Left hindlimb (tissue), 1 donor: ENCODE measurements at places on chromosomes 4 and X.
A peak's percentile ranks its signal among the peaks of the same experiment; 100 is the strongest.

- no peak for DNase-seq
These were observed 2024.5 kb upstream of the ADGRL3 start for GRCh38 chr4:59175617-59176016.

DNA sequence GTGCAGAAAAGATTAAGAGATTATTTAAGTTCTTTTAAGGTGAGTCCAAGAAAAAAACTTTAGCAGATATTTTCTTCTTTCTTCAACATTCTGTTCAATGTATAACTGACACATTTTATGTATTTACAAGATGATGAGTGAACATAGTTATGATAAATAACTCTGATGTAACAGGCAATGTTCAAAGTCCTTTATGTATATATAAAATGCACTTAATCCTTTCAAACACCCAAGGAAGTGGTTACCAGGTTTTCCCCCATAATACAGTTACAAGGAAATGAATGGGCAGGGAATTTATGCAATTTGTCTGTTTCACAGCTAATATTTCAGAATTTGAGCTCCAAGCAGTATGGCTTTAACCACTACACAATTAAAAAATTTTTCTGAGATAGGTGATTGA, 8.2 kb downstream of the CXCL3 start:
- DNase-seq, result no peak

GRCh38 chr4:1249731-1250526, 999 bp upstream of the CTBP1 start:
- DNase-seq, result peak; percentile 25

DNA sequence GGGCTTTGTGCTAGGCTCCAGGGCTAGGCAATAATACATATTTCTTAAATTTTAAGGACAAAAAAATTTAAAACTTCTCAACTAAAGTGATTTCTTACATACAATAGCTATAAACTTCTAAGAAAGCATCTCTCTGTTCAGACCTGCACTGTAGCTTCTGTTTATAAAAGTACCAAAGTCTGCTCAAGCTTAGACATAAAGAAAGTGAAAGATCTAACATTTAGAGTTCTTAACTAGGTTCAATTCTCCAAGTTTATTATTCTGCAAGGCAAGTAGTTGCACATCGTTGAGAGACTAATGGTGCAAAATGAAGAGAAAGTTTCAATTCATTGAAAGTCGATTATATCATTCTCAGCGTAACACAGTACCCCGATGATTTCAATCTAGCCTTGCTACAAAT, 857.4 kb upstream of the HTR2C start:
- no peak for DNase-seq

DNA sequence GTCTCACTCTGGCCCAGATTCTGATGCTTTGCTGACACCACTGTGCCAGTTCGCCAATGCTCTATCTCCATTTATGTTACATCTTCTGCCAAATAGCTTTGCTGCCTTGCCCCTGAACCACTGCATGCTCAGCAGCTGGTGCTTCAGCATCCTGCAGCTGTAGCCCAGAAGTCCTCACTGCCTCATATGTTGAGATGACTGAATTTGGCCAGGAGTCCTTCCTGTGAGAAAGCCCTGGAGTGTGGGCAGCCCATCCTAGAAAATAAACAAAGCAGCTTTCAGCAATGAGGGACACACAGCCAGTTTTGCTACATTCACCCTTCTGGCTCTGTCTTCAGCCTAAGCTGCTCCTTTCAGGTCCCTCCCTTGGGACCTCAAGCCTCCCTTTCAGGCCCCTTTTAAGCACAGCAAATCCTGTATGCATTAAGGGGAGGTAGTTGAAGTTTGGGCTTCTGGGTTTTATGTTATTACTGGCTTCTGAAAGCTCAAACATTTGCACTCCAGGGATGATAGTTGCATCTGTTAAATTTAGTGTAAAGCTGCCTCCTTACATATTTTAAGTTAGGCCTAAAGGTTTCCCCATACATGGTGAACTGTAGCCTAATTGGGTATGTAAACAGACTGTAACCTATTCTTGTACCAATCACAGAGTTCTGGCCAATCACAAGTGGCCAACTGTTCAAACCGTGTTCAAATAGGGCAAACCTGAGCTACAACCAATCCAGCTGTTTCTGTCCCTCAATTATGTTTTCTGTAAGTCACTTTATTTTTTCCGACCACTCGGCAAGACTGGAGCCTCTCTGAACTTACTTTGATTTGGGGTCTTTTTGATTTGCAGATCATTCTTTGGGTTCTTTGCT, 2.1 kb upstream of the TMEM165 start:
- DNase-seq, result no peak

- DNase-seq, result no peak
These were observed 41.3 kb downstream of the DOCK11 start for GRCh38 chrX:118536687-118537461.

- DNase-seq, result no peak
These were observed 136.4 kb downstream of the AMELX start for GRCh38 chrX:11429538-11430085.

- DNase-seq, result no peak
These were observed 46.8 kb upstream of the ELF2 start for GRCh38 chr4:139223682-139224317.

DNA sequence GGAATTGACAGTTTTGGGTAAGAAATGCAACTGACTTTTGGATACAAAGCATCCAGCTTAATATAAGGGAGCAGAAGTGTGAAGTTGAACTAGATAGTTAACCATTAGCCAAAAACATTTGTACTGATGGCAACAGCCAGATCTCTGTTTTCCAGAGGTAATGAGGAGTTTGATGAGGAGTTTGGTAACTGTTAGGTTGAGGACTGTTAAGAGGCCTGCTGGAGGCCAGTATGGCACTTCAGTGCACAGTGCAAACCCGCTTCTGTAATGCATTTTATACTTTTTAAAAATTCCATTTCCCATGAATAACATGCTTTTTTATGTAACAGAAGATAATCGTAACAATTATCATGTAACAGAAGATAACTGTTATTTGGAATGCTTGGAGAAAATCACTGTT, 30.0 kb downstream of the CDKL5 start:
- no peak for DNase-seq

DNA sequence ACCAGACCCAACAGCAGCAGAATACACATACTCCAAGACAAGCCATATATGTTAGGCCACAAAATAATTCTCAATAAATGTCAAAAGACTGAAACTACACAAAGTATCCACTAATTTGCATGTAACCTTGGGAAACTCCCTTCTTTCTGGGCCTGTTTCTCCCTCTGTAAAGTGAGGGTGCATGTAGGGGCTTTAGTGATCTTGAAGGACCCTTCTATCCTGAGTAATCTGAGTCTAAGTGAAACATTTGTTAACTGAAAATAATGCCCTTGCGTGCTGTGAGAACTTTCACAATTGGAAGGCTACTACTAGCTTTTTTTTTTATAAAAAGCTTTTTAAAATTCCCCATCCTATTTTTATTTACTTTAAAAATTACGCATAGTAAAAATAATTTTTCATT, 125.2 kb downstream of the NEXMIF start:
- DNase-seq, result no peak

- DNase-seq, result no peak
These were observed 254.7 kb downstream of the GABRG1 start for GRCh38 chr4:45869184-45869583.
